Stimulated activated CD8-positive, alpha-beta memory T cell treated with anti-CD3 and anti-CD28 coated beads, Interleukin-4, amount 100 ng/mL, for 4 hours (primary cell): ENCODE measurements at places on chromosomes 2 and 18.
A peak's percentile ranks its signal among the peaks of the same experiment; 100 is the strongest.

DNA sequence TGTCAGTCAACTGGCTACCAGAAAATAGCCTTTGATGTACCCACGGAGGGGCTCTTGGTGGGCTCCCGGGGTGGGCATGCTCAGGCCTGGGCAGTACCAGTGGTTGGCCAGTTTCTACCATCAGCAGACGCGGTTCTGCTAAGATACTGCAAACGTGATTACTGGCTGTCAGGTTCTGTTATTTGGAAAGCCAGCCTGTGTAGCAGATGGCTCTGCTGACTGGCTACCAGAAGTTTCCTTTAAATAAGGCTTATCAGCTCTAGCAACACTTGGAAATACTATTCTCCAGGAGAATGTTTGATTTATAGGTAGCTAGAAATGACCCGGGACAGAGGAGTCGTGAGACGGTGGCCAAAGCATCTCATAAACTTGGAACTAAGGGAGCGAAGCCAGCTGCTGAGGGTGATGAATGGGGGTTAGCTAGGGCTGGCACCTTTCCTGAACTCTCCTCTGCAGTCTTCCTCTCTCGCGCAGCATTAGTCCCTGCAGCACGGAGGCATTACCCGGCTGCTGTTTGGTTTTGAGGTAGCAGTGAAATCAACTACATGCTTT, 171.9 kb downstream of the AGAP1 start:
- DNase-seq: no peak

- DNase-seq: no peak
These were observed 55.1 kb upstream of the ACSL3 start for GRCh38 chr2:222805591-222806304.

- DNase-seq: no peak
These were observed 90.0 kb upstream of the TAF1B start for GRCh38 chr2:9753276-9753600.

GRCh38 chr18:54926593-54927325, 32.5 kb downstream of the CCDC68 start:
- DNase-seq: no peak

DNA sequence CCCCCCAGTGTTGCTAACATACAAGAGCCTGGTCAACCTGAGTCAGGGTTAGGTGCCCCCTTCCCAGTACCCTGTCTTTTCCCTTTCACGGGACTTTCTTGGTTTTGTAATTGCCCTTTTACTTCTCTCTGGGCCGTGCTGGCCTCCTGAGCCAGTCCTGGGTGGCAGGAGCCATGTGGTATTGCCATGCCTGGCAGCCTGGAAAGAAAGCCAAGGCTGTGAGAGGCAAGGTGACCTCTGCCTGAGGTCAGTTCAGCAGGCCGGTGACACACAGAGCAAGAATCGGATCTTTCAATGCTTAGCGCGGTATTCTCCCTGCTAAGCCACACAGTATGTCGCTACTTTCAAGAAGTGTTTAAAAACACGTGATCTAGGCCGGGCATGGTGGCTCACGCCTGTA, 52.3 kb downstream of the C18orf63 start:
- DNase-seq: no peak

DNA sequence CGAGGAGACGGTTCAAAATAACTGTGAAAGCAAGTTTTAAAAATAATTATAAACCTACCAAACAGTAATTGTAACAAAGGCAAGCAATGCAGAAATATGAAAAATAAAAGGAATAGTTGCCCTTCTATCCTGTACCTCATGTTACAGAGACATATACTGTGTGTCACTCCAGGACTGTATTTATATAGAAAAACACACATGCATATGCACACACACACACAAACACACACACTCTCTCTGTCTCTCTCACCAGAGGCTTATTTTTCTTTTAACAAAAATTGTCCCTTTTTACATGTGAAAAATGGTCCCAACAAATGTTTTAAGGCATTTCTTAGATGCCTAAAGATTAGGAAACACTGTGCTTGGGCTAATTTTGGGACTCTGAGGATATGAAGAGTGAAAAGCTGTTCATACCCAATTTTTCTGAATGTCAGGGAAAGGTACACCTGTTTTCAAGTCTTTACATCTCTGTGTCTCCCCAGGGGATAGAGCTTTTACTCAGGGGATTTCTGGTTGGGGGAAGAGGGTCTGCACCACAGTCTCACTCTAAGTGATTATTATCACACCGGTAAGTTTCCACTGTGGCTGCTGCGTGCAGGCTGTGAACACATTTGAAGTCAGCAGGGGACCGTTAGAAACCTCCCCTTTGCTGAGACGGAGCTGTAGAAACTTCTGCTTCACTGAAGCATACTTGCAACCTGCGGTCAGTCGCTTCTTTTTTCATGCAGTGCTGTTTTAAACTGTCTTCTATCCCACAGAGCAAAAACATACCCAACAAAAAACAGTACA, 51.4 kb upstream of the SPAG16 start:
- DNase-seq: peak; percentile 7

- peak; percentile 56 for DNase-seq
These were observed 2.1 kb upstream of the PCBP1 start for GRCh38 chr2:70084973-70085710.

DNA sequence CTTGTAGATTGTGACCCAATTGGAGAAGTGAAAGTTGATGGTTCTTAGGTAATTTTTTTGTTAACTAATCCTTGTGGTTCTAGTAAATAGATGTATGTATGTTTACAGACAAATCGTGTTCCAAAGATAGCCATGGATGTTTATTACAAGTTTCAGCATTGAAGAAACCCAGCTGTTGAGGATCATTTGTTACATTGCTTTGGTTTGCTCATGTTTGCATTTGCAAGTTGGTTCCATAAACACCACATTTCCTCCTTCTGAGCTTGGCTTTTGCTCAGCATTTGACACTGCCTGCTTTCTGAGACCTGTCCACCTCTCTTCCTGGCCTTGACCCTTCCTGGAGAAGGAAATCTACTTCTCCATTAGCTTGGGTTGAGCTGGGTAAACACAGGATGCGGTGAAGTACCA, 1.8 kb upstream of the CCDC68 start:
- no peak for DNase-seq

DNA sequence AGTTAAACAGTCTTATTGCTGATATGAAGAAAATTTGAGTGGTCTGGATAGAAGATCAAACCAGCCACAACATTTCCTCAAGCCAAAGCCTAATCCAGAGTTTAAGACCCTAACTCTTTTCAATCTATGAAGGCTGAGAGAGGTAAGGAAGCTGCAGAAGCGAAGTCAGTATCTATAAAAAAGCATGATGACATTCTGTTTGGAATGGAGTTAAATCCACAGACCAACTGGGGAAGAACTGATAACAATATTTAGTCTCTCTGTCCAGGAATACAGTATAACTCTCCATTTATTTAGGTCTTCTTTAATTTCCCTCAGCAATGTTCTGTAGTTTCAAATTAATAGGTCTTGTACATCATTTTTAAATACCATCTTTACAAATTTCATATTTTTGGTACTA, 16.0 kb downstream of the PIGN start:
- DNase-seq: no peak

DNA sequence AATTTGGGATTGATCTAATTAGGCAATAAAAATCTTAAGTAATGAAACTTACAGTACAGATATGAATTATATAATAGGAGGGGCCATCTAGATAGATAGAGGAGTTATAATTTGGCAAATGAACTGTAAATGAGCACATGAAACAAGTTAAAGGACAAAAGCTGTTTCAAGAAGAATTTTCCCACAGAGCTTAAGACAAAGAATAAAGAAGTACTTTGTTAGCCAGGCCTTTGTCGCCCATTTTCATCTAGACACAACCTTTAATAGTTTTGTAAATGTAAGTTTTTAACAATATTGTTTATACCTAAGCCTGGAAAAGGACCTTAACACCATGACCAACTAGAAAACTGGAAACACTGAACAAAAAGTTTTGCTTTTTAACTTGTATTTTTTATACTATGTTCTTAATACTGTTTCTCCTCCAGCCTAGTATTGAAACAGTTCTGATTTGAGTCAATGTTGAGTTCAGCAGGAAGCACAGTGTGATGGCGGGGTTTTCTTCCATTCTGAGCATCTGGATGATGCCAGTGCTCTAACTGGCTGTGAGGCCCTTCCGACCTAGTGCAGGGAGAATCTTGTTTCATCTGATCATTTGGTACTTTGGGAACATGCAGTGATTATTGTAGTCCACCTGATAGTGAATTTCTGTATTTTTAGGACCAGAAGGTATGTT, 37.6 kb downstream of the FARP2 start:
- no peak for DNase-seq

- no peak for DNase-seq
These were observed 8.8 kb upstream of the ADI1 start for GRCh38 chr2:3527886-3528785.

DNA sequence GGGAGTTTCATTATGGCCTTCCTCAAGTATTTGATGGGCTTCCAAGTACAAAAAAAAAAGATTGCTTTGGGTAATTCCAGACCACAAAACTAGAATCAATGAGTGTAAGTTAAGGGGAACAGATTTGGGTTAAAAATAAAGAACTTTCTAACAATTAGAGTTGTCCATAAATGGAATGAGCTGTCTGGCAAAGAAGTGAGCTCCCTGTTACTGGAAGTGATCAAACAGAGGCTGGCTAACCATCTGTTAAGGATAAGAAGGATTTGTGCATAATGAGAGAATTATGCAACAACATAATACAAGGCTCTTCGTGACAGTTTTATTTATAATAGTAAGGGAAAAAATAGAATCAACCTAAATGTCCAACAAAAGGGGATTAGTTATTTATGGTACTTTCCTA, 44.6 kb upstream of the ACVR1 start:
- no peak for DNase-seq
